ENCODE measurements at places on chromosomes 3 and 15.

DNA sequence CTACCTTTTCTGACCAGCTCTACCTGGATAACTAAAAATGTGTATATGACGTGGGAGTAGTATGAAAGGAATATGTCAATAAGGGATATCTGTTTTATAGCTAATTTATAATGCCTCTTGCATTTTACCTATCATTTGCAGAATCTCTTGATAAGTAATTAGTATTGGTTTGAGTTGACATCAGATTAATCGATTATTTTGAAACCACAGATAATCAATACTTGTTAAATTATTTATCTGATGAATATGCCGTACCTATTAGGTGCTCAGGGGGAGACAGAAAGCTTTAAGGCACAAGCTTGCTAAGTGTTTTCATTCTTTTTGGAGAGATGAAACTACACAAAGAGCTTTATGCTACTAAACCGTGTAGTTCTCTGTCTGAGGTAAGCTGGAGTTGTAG lies 24.3 kb downstream of the NR1D2 start:
- DNase-seq, result no peak

DNA sequence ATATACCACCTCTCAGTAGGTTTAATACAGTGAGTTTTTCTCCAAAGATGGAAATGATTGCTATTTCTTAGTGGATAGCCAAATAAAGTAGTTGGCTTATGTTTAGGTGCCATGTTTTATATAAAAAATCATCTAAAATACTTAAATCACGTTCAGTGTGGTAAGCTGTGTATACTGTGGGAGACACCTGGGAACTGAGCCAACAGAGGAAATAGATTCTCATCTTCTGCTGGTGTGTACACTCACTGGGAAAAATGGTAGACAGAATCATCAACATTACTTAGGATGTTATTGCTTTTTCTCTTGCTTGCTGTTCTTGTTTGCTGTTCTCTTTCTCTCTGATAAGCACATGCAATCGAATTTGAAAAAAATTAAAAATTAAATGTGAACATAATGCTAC lies 112.6 kb upstream of the MB21D2 start:
- DNase-seq, result no peak

GRCh38 chr15:60682115-60682514 lies 203.2 kb upstream of the ICE2 start:
- no peak for DNase-seq

- DNase-seq, result no peak
These were observed 71.1 kb upstream of the CCNL1 start for GRCh38 chr3:157231071-157231470.

GRCh38 chr3:139987908-139988307 lies 52.9 kb downstream of the CLSTN2 start:
- no peak for DNase-seq

DNA sequence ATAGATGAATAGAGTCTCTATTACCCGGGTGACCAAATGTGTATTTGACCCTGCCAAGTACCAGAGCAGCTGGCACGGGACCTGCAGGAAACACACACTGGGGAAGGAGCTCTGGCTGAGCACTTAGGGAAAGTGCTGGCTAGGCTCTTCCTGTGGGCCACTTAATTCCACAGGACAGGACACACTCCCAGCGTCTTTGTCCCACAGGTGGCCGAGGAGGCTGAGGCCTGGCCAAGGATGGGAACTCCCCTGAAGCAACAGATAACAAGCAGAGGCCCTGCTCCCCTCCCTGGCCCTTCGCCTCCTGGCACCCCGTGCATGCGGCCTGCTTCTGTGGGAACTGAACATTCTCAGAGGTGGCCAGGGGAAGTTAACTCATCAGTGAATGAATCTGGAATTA lies 180.8 kb downstream of the ATP10A start:
- no peak for DNase-seq

- DNase-seq, result no peak
These were observed 15.1 kb upstream of the XYLB start for GRCh38 chr3:38331257-38332022.
